ENCODE measurements at places on chromosomes 1 and 21.

DNA sequence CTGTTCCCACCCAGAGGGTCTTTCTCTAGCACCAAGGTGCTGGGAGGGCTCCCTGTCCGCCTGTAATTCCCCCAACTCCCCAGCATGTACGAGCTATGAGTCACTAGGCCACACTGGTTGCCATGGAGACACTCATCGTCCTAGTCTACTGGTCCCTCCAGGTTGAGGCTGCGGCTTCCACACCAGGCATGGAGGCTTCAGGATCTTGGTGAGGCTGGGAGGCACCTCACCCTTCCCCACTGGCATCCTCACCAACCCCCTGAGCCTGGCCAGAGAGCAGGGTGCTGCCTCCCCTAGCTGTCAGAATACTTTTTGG lies 75.6 kb upstream of the KAZN start:
- peak; percentile 19 for DNase-seq

GRCh38 chr1:160136121-160136925 lies 15.1 kb upstream of the ATP1A4 start:
- DNase-seq = no peak

- no peak for DNase-seq
Measured at GRCh38 chr1:7259955-7260354, 474.7 kb downstream of the CAMTA1 start.

- no peak for DNase-seq
Measured at GRCh38 chr1:44289530-44289929, 65.5 kb downstream of the ERI3 start.
